ENCODE measurements at places on chromosomes 4 and X.
A peak's percentile ranks its signal among the peaks of the same experiment; 100 is the strongest.

DNA sequence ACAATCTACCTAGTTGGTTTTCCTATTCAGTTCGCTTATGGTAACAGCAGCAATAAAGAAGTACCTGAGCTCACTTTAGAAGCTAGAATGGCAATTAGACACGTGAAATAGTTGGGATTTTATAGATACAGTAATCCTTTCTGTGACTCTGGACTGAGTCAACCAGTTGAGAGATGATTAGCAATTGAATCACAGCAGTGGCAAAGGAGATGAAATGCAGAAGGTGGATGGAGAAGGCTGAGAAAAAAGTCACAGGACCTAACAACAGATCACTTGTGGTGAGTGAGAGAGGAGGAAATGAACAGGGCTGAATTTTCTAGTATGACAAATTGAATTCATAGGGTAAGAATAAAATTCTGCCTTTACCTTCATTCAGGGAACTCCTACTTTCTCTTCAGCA lies 197.1 kb upstream of the MAGEB18 start:
- DNase-seq: no peak

- peak; percentile 40 for DNase-seq
Measured at GRCh38 chrX:69158166-69158980, 6.9 kb downstream of the PJA1 start.

DNA sequence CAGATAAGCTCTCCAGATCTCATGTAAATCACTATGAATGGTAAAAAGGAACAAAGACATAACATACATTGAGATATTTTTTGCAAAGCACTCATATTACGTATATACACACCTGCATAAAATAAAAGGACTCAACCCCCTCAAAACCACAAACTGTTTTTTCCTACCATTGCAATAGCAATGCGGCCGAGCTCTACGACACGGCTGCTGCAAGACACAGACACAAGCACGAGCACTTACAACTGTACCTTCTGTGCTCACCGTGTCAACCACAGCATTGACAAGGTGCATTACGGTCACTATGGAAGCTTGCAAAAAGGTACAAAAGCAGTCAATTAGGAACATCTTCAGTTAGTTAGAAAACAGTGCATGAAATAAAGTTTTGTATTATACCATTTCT lies 37.1 kb upstream of the MTNR1A start:
- no peak for DNase-seq

DNA sequence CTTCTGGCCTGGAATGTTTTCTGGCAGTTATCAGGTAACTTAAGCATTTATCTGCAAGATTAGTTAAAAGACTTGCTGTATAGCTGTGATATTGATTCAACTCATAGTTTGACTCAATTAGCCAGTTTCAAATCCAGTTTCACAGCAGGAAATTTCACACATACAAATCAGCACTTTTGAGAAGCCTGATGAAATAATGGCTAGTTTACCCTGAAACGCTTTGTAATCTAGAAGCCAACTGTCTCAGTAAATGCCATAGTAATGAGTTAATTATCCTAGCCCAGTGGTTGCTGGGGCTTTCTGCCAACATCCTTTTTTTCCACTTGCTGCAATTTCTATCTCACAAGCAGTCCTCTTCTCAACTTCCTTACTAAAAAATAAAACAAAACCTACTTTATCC lies 53.1 kb downstream of the ARHGEF38 start:
- peak; percentile 46 for DNase-seq

DNA sequence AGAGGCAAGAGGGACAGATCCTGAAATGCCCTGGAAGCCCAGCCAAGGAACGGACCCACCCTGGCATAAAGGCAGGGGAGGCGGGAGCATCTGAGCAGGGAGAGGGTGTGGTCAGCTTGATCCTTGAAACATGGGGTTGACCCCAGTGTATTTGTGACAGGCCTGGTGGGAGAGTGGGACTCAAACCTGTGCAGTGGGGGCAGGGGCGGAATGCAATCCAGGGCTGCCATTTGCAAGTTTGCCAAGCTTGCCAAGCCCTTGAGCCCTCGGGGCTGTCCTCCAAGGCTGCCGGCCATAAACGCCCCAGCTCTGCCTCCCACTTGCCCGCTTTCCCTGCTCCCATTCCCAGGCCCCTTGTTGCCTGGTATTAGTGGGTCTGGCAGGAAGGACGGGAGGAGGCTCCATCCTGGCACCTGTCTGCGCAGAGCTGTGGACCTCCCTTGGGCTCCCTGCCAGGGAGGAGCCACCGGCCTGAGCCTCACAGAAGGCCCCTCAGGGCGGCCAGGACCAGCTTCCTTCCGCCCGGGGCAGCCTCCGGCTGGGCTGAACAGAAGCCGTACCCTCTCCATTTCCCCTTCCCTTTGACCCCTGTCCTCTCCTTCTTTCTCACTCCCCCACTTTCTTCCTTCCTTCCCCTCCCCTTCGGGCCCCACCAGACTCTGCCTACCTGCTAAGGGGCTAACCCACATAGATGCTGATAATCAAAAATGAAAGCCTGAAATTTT lies 661 bp downstream of the S100P start:
- no peak for DNase-seq

- peak; percentile 32 for DNase-seq
Measured at GRCh38 chrX:20046864-20047263, 56.0 kb upstream of the BCLAF3 start.

- DNase-seq: no peak
Measured at GRCh38 chr4:57146444-57146843, 36.3 kb upstream of the IGFBP7 start.

DNA sequence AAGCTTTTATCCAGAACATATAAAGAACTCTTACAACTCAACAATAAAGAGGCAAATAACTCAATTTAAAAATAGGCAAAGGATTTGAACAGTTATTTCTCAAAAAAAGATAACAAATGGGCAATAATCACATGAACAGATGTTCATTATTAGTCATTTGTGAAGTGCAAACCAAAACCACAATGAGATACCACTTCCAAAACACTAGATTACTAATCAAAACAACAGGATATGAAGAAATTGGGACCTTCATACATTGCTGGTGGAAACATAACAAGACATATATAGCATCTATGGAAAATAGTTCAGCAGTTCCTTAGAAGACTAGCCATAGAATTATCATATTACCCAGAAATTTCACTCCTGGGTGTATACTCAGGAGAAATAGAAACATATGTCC lies 224.6 kb downstream of the FBXO8 start:
- no peak for DNase-seq

DNA sequence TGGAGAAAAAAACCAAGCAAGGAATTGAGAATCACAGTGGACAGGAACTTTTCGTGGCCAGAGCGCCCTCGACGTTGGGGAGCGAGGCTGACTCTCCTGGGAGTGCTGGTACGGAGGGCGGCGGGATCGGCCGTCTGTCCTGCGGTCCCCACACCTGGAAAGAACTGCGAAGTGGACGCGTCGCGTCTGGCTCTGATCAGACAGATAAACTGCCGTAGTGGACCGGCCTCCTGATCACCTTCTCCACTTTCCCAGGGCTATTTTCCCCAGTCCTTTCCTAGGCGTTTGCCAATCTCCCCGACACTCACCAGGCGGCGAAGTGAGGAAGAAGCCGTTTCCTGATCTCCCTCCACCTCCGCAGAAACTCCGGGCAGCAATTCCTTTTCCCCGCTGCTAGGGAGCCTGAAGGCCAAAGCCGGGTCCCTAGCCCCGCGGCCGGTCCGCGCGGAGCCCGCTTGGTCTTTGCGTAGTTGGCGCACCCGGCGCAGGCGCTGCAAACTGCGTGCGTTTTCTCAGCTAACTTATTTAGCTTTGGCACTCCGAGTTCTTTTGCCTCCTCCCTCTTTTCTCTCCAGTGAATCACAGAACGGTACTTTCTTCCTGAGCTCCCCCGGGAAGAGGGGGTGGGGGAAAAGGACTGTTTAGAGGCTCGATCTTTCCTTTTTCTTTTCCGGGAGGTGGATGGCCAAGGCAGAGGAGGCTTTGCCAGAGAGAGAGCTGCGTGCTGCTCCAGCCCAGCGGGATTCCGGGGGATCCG lies at the start of gene ARSJ:
ARSJ (minus strand) TSS at position 500 of the 757 bp plus-strand sequence. CDS start 813 bp downstream, outside the sequence.
- no peak for DNase-seq

DNA sequence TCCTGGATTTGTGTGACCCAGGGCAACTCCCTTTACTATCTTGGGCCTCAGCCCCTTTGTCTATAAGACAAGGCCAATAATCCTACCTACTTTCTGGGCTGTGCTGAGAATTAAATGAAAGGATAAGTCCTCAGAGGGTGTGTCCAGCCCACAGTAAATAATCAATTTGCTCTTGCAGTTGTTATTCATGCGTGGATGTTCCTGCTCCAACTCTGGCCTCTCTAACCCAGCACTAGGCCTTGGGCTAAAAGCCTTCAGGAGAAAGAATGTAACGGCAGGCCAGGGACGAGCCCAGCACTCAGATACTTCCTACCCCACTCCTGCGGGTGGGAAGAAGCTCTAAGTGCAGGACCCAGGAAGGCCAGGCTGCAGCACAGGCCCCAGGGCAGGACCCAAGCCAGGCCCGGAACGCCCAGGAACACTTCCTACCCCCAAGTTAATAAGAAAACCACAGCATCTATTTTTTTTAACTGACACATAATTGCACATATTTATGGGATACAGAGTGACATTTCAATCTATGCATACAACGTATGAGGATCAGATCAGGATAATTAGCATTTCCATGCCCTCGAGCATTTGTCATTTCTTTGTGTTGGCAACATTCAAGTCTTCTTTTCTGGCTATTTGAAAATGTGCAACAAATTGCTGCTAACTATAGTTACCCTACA lies 179.6 kb upstream of the RBPJ start:
- DNase-seq: no peak

DNA sequence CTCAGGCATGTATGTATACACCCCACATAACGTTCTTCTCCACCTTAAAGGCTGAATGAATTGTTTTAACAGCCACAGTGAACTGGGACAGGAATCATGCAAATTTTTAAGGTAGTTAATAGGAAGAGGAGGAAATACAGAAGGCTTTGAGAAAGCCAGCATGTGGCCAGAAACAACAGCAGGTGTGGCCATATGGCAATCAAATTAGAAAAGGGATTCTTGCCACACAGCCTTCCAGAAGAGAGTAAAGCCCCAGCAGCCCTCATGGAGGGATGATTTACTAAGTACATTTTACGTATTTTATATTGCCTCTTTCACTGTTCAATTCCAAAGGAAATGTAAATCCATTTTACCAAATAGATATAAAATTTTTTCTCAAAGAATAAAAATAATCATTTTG lies 792.2 kb downstream of the ADGRL3 start:
- DNase-seq: peak; percentile 65

DNA sequence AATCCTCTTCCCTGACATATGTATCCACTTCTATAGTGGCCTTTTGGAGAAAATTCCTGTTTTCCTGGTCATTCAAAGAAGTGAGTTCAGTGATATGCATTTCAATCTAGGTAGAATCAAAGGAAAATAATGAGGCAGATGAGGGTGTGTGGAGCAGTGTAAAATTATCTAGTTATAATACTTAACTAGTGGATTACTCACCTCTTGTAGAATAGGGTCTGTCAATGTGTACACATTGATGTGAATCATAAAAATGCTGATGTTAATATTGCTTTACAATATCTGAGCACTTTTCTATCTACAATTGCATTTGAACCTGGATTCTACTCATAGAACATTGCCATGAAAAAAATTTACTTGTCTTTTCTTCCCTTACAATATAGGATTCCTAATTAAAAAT lies 293.5 kb downstream of the GBA3 start:
- no peak for DNase-seq

- no peak for DNase-seq
Measured at GRCh38 chr4:109462802-109463201, 29.2 kb downstream of the SEC24B start.

DNA sequence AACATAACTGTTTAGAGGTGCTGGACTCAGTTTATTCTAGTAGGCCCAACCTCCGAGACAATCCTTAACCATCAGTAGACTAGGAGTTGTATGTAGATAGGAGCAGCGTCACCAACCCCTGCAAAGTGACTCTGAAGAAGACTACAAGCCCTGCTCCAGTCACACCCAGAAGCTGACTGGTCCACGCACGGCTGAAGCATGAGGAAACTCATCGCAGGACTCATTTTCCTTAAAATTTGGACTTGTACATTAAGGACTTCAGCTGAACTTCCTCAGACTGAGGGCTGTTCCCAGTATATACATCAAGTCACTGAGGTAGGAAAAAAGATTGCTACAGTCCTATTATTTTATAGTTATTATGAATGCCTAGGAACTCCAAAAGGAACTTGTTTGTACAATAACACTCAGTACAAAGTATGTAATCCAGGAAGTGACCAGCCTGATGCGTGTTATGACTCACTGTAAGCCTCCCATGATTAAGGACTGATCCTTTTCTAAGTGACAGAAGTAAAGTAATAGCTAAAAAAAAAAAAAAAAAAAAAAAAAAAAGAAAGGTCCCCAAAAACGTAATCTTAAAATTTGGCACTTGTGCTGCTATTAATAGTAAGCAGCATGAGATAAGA lies 41.6 kb upstream of the UGT2B7 start:
- no peak for DNase-seq

- no peak for DNase-seq
Measured at GRCh38 chrX:7068939-7069367, 78.6 kb upstream of the STS start.

- no peak for DNase-seq
Measured at GRCh38 chr4:64799751-64800150, 390.5 kb upstream of the TECRL start.

DNA sequence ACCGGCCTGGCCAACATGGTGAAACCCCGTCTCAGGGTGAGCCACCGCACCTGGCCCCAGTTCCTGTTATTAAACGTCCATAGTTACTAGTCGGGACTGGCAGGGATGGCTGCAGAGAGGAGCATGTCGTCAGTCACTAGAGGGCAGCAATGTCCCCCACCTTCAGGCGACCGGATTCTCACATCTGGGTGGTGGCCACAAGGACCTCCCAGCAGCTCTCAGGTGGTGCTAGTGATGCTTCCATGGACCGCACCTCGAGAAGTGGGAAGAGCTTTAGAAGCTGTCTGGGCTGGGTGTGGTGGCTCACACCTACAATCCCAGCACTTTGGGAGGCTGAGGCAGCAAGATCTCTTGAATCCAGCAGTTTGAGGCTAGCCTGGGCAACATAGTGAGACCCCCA lies 13.3 kb upstream of the IL3RA start:
- DNase-seq: no peak

DNA sequence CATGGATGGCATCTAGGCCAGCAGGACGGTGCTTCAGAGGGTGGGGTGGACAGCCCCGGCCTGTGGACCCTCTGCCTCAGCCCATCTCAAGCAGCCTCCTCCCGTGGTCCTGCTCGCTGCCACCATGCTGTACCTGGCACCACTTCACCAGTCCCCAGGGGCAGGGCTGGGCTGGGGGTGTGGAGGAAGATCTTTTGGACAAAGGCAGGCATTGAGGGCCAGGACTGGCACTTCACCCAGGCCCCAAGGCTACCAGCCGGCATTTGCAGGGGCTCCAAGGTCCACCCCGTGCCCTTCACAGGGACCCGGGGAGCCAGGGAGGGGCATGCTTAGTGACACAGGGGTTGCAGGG lies 713 bp downstream of the PLXNB3 start:
- DNase-seq: no peak

- no peak for DNase-seq
Measured at GRCh38 chr4:169369634-169370033, 98.9 kb upstream of the SH3RF1 start.

GRCh38 chrX:16934185-16934584 lies 12.3 kb upstream of the REPS2 start:
- no peak for DNase-seq

- DNase-seq: no peak
Measured at GRCh38 chrX:104254442-104255115, at the start of gene ESX1. Gene ESX1 (minus strand): TSS chrX:104254933. CDS start chrX:104254849, 84 bp downstream.

GRCh38 chr4:132498215-132498614 lies 650.9 kb upstream of the PCDH10 start:
- no peak for DNase-seq
